Astrocyte (in vitro differentiated cells and primary cell): ENCODE measurements at places on chromosomes 7 and 10. TPM values are rescaled to one million over a fixed set of nuclear protein-coding genes. Genes with fewer than 3 reads are reported as not detected.

DNA sequence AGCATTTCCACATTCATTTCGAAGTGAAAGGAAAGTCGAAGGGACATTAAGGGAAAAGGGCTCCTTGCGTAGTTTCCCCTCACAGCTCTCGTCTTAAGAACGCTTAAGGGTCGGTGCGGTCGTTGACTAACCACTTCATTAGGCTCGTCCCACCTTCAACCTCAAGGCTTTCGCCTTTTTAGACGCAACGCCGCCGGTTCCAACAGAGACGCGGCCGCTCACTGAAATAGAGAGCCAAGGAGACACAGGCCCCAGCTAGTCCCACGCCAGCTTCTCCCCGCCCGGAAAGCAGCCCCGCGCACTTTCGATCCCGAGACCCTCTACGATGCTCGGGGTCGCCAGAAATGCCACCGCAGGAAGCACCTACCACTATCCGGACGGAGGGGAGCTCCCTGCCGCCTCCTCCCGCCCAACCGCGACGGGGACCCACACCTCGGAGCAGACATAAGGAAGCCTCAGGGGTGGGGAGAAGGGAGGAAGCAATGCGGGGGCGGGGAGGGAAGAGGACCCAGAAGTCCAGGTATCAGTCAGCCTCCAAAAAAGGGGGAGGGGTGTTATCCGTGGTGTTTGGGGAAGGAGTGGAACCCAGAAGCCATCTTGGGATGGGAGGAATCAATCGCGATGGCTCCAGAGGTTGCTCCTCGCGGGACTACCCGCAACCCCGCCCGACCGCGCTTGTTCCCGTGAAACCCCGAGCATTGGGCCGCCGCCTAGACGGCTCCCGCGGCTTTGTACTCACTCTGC is 559 bp downstream of the TRA2A start:
- H3K36me3 ChIP-seq: no peaks in the 10 kb centered on the region
- H3K27me3 ChIP-seq: no peaks in the 10 kb centered on the region
- H3K4me3 ChIP-seq: peak overlapping the region; percentile 96
- peak; percentile 50 for DNase-seq

- peaks cover 4% of the 10 kb centered on the region for H3K4me1 ChIP-seq
- no peaks in the 10 kb centered on the region for H3K36me3 ChIP-seq
- no peak for DNase-seq
- H3K27me3 ChIP-seq: peaks cover 48% of the 10 kb centered on the region
- H3K4me3 ChIP-seq: no peak overlapping the region
Measured at GRCh38 chr10:78177491-78178185, 144.0 kb downstream of the RPS24 start.

Gene NT5C2
- total RNA-seq: 89.4 and 113 TPM in 2 replicates

- no peak overlapping the region for H3K27ac ChIP-seq
- no peak overlapping the region for H3K4me3 ChIP-seq
- H3K27me3 ChIP-seq: no peaks in the 10 kb centered on the region
- no peak for DNase-seq
- H3K36me3 ChIP-seq: no peaks in the 10 kb centered on the region
Measured at GRCh38 chr7:36083626-36084380, 69.3 kb upstream of the EEPD1 start.

Gene GCK
- 0.24 TPM in 1 of 2 replicates, not detected in the other for total RNA-seq
